ENCODE measurements at places on chromosomes 4 and X. TPM values are rescaled to one million over a fixed set of nuclear protein-coding genes. Genes with fewer than 3 reads are reported as not detected.

DNA sequence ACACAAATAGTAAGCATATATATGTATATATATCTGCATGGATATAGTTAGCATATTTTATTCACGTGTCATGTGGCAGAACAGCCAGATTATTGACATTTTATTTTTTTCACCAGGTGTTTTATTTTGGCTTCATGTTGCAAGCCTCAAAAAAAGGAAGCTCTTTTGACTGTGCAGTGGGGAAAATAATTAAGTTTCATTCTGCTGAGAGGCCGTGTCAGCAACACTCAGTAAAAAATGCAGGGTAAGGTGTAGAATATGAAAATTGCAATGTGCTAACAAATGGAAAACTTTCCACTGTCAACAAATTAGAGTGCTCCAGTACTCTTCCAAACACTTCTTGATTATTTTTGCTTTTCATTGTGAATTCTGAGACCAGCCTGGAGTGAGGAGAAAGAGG lies 511.5 kb downstream of the GLUD2 start:
- DNase-seq: no peak

DNA sequence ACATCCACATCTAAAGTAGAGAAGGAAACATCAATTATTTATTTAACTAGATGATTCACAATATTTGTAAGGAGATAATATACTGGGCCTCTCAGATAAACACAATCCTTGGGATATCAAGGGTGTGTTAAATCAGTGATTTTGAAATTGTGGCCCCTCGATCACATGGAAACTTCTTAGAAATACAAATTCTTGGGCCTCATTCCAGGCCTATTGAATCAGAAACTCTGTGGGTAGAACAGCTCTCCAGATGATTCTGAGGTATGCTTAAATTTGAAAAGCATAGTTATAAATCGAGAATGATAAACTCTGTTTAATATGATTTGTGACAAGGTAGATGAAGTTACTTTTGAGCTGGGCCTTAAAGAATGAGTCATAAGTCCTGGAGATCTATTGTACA lies 64.3 kb upstream of the GPR174 start:
- DNase-seq: no peak

- DNase-seq: no peak
These were observed 35.2 kb downstream of the PDS5A start for GRCh38 chr4:39942507-39942906.

DNA sequence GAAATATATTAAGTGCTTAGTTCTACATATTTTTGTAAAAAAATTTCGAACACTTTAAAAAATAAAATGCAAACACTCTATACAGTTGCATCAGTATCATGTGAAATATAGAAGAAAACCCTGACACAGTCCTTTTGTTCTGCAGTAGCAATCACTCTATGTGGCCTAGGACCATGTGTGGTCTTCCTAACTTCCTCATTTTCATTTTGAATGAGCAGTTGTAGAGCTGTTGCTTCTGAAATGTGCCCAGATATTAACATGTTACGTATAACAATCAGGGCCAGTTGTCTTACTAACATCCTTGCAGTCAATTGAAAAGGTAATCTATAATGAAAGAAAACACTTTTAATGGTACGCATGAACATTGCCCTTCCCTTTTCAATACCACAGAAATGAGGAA lies 107.9 kb downstream of the ZNF827 start:
- DNase-seq: no peak

The TDO2 gene
- total RNA-seq: 0.83 TPM

DNA sequence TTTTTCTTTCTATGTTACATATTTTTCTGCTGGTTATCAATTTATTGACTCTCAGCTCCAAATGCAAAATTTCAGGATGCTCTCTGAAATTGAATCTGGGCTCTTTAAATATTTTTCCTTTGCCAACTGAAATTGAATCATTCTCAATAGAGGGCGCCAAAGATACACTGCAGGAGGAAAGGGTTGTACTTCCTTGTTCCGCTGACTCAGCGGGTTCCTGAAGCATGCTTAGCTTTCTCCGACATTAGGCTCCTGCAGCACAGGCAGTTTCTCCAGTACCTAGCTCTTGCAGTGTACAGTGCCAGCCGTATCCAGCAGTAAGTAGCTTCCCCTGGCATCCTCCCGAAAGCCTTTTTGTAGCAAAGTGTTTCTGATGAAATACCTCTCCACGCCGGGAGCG lies 28.8 kb upstream of the CFAP47 start:
- peak; percentile 43 for DNase-seq

The STOX2 gene
- total RNA-seq: 4.5 TPM

The SPANXD gene
- 1.3 TPM for total RNA-seq

DNA sequence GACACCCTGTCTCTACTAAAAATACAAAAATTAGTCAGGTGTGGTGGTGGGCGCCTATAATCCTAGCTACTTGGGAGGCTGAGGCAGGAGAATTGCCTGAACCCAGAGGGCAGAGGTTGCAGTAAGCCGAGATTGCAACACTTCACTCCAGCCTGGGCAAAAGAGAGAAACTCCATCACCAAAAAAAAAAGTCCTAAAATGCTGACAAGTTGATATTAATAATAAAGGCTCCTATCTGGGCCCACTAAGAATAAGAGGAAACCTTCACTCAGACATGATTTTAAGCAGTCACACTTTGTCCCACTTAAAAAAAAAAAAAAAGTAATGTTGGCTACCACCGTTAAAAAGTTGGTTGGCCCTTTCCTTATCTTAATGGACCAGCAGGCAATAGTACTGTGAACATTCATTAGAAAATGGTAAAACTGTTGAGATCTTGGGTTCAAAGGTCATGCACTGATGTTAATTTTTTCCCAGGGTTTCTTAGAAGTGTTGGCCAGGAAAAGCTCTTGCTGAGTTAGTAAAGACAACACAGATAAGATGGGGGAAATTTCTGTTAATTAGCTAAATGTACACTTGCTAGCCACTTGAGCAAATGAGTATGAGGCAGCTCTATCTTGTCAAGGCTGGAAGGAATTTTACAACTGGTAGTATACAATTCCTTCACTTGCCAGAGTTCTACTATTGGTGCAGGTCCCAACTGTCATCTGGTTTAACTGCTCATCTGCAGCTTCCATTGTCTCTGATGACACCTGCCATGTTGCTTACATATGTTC lies 43.6 kb upstream of the BMP2K start:
- DNase-seq: no peak

The OCRL gene
- total RNA-seq: 41.4 TPM

- DNase-seq: no peak
These were observed 4.5 kb downstream of the CASP3 start for GRCh38 chr4:184644553-184645307.

GRCh38 chr4:76606645-76607265 lies 171.7 kb downstream of the SHROOM3 start:
- DNase-seq: no peak

DNA sequence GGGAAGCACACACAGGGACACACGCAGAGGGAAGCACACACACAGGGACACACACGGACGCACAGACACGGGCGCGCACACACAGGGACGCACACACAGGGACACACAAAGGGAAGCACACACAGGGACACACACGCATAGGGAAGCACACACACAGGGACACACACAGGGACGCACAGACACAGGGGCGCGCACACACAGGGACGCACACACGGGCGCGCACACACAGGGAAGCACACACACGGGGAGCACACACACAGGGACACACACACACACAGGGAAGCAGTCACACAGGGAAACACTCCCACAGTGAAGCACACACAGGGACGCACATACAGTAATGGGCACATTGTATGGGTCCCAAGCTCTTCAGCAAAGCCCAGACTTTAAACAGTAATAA lies 685.3 kb downstream of the TRIML1 start:
- DNase-seq: no peak

The MTNR1A gene
- total RNA-seq: not detected

Measured in PC-9 (cell line).